ENCODE measurements at places on chromosomes 13 and 19.

GRCh38 chr13:59276436-59276835 is 887.3 kb downstream of the DIAPH3 start:
- no peak for DNase-seq

DNA sequence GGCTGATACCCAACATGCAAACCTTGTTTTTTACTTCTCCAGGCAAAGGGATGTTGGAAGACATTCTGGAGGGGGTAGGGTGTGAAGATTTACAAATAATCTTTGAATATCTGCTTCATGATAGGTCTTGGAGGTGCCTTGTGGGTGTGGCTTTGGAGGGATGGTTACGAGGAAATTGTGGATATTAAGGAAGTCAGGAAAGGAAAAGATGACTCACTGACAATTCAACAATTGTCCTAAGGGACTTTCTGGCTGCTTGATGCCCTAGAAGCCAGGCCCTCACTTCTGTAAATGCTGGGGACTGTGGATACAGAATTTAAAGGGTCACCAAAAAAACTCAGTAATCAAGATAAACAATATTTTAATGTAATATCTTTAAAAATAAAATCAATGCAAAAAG is 37.4 kb upstream of the ZNF527 start:
- no peak for DNase-seq

GRCh38 chr13:30394751-30395191 is 27.5 kb upstream of the UBE2L5 start:
- DNase-seq: no peak

- no peak for DNase-seq
These were observed 1.3 kb upstream of the ZNF653 start for GRCh38 chr19:11506967-11507366.

DNA sequence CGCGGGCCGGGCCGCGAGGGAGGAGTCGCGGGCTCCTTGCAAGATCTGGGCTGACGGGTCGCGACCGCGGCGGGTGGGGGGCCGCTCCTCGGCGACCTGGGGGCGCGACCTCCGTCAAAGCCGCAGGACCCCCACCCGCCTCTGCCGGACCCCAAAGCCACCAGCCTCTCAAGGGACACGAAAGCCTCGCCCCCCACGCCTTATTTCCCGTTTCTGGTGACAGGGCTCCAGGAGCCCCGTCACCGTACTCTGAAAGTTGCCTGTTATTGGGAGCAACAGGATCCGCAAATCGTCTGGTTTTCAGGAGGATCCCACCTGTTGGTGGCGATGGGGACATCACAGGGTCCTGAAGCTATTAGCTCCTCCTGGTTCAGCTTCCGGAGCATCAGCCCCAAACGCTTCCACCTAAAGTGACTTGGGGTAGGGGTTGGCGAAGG is 530 bp downstream of the MAU2 start:
- DNase-seq: no peak

GRCh38 chr13:43265028-43265427 is 241.6 kb downstream of the DNAJC15 start:
- DNase-seq: no peak

- no peak for DNase-seq
These were observed 42.0 kb downstream of the CAPN12 start for GRCh38 chr19:38702278-38702677.

DNA sequence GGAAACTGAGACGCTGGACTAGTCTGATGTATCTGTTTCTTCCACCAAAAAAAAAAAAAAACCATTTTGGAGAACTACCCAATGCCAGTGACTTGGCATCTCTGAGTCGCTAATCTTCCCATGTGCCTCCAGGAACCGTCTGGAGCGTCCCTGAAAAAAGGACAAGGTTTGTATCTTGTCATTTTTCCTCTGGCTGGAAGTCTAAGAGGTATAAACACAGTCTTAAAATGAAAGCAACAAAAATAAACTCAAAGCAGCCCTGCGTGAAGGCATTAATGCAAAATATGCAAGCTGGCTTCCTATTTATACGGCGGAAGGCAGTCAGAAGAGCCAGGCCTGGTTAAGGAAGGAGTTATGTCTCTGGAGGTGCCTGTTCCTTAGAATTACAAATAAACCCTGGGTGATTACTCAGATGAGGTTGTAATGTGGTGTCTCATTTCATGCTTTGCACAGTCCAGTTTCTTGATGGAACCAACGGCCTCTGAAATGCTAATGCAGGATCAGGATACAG is 20.3 kb downstream of the ACTN4 start:
- DNase-seq: no peak

- no peak for DNase-seq
These were observed 6.1 kb upstream of the GSK3A start for GRCh38 chr19:42248270-42249148.

Measured in stimulated activated CD4-positive, alpha-beta T cell treated with anti-CD3 and anti-CD28 coated beads, Interleukin-1b, Interleukin-23, amount 100 ng/mL, for 1 hour (primary cell).